Activated T-helper 17 cell treated with anti-CD3 and anti-CD28 coated beads, Interleukin-2, amount 50 U/mL, for 72 hours (primary cell): ENCODE measurements at places on chromosomes 6 and 20.

DNA sequence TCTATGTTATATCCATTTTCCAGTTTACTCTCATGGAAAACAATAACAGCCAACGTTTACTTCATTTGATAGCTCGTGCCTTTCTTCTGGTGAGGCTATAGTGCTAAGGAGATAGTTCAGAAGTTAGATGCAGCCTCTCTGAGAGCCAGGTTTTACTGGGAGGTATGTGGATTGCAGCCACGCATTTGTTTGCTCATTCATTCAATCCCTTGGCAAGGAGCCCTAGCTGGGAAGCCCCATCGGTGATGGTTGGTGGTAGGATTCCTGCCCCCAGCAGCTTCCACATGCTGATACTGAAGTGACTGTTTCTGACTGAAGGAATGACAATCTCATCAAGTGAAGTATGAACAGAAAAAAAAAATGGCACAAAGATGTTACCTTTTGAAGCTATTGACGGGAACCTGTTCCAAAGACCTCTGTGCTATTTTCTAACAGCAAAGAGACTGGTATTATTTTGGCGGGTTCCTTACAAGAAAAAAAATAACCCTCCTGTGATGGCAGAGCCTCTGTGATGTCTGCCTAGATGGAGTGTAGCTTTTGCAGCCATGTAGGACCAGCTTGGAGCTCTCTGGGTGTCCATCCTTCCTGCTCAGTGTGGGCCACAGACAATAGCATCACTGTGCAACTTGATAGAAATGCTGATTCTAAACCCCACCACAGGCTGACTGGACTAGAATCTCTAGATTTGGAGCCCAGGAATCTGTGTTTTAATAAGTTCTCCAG lies 30.6 kb downstream of the SNAP25 start:
- no peak overlapping the region for H3K4me3 ChIP-seq
- peaks cover 5% of the 10 kb centered on the region for H3K27me3 ChIP-seq
- no peak for ATAC-seq

DNA sequence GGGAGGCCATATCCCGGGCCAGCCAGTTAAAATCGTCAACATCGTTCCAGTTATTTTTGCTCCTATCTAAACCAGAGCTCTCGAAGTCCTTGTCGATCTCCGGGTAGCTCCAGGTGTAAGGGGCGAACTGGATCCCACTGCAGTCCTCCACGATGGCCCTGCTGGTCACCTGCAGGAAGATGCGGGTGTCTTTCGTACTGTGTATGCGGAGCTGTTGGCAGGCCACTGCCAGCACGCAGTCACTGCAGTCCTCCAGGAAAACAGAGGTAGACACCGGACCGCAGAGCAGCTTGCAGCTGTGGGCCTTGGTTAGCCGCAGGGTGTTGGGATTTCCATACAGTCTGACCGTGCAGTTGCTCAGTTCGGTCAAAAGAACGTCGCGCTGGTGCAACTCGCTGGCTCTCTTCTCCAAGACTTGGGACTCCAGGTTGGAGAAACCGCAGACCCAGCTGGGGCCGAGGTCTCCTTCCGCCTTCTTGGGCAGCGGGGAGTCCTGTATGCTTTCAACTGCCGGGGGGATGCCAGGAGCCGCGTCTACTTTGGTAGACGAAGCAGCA lies 742 bp downstream of the TBCC start:
- H3K27me3 ChIP-seq, result no peaks in the 10 kb centered on the region
- H3K4me3 ChIP-seq, result peak overlapping the region; percentile 84
- H3K4me1 ChIP-seq, result peaks cover 14% of the 10 kb centered on the region
- ATAC-seq, result no peak
- H3K27ac ChIP-seq, result no peak overlapping the region

DNA sequence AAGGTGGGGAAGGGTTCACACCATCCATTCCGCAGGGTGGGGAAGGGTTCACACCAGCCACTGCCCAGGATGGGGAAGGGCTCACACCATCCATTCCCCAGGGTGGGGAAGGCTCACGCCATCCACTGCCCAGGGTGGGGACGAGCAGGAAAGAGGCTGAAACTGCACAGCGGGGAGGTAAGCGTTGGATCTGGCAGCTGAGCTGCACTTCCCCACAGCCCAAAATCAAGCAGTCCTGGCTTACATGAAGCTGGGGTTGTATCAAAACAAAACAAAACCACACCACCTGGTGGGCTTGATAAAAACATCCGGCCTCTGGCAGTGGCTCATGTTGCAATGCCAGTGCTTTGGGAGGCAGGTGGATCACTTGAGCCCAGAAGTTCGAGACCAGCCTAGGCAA lies 268.5 kb downstream of the TAF4 start:
- H3K27me3 ChIP-seq, result peaks cover 5% of the 10 kb centered on the region
- H3K4me1 ChIP-seq, result no peaks in the 10 kb centered on the region
- H3K27ac ChIP-seq, result no peak overlapping the region
- no peaks in the 10 kb centered on the region for H3K36me3 ChIP-seq
- ATAC-seq, result no peak
- no peak overlapping the region for H3K4me3 ChIP-seq

DNA sequence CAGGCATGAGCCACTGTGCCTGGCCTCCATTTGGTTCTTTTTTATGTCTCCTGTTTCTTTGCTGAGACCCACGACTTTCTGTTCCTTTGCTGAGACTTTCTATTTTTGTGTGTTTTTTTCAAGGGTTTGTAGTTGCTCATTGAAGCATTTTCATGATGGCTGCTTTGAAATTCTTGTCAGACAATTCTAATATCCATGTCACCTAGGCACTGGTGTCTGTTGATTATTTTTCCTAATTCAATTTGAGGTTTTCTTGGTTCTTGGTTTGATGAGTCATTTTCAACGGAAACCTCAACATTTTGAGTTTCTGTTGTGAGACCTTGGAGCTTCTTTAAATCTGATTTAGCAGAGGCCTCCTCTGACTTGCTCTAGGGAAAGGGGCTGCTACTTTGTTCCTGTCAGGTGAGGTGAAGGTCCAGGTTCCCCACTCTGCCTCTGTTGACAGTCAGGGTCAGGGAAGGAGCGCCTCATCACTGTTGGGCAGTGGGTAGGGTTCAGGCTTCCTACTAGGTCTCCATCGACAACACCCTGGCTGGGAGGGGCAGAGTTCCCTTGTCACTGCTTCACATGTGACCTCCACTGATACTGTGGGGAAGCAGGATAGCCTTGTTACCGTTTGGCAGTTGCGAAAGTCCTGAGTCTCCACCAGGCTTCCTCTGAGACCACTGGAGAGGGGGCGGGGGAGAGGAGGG lies 67.2 kb upstream of the RNF24 start:
- peak; percentile 80 for ATAC-seq
- peaks cover 37% of the 10 kb centered on the region for H3K4me1 ChIP-seq
- no peaks in the 10 kb centered on the region for H3K27me3 ChIP-seq

DNA sequence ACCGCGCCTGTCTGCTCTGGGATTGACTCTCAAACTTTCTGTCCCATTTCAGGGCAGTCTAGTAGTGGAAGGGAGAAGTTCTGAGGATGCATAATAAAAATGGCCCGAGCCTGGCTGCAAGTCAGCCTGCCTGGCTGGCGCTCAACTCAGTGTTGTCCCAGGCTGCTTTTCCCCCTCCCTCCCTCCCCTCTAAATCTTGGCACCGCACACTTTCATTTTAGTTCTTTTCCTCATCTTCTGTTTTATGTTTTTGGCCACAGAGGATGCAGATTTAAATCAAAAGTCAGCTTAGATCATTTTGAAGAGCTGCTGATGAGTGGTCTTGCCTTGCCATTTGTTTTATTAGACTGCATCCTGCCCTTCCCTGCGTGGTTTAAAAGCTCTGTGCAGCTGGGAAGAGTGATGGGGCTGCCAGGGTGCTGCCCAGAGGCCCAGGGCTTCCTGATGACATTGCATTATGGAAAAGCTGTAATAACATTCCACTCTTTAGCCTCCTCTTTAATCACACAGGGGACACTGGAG lies 6.5 kb upstream of the UQCC2 start:
- H3K4me3 ChIP-seq, result no peak overlapping the region
- peaks cover 7% of the 10 kb centered on the region for H3K27me3 ChIP-seq
- no peak for ATAC-seq
- no peaks in the 10 kb centered on the region for H3K36me3 ChIP-seq

DNA sequence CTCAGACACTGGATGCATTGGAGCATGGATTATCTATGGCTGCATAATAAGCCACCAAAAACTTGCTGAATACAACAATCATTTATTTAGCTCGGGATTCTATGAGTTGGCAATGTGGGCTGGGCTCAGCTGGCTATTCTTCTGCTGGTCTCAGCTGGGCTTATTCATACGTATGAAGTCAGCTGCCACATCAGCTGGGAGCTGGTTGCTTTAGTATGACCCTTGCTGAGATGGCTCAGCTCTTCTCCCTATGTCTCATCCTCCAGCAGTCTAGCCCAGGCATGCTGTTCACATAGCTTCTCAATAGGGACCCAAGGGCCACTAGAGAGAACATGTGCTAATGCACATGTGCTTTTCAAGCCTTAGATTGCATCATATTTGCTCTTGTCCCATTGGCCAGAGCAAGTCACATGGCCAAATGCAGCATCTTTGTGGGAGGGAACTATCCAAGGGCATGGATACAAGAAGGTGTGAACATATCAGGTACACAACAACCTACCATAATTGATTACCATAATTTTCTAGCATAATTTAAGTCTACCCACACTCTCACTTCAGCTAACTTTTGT lies 444.6 kb downstream of the KIF16B start:
- H3K4me3 ChIP-seq, result no peak overlapping the region
- H3K36me3 ChIP-seq, result no peaks in the 10 kb centered on the region
- no peak for ATAC-seq
- H3K4me1 ChIP-seq, result no peaks in the 10 kb centered on the region
- no peaks in the 10 kb centered on the region for H3K27me3 ChIP-seq

GRCh38 chr6:168148231-168148849 lies 69.3 kb upstream of the FRMD1 start:
- H3K27me3 ChIP-seq, result peaks cover 21% of the 10 kb centered on the region
- H3K4me1 ChIP-seq, result no peaks in the 10 kb centered on the region
- H3K36me3 ChIP-seq, result no peaks in the 10 kb centered on the region
- no peak for ATAC-seq
- no peak overlapping the region for H3K27ac ChIP-seq

- peaks cover 14% of the 10 kb centered on the region for H3K4me1 ChIP-seq
- H3K27me3 ChIP-seq, result no peaks in the 10 kb centered on the region
- no peaks in the 10 kb centered on the region for H3K36me3 ChIP-seq
- H3K27ac ChIP-seq, result no peak overlapping the region
Observed at GRCh38 chr6:158268361-158269147, 43.7 kb upstream of the TULP4 start.

GRCh38 chr6:168182366-168182765 lies 103.4 kb upstream of the FRMD1 start:
- no peaks in the 10 kb centered on the region for H3K4me1 ChIP-seq
- peaks cover 14% of the 10 kb centered on the region for H3K27me3 ChIP-seq
- no peaks in the 10 kb centered on the region for H3K36me3 ChIP-seq
- H3K27ac ChIP-seq, result no peak overlapping the region
- H3K4me3 ChIP-seq, result no peak overlapping the region

DNA sequence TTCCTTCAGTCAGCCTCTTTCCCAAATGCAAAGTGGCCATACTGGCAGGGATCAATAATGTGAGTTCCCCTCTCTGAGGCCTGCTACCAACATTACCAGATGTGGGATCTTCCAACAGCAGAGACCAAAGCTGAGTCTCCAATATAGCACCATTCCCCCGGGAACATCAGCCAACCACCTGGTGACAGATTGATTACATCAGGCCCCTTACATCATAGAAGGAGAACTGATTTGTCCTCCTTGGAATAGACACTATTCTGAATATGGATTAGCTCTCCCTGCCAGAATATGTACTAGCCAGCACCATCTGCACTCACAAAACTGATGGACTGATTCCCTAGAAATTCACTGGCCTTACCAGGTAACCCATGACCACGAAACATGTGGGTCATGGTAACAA lies 61.9 kb upstream of the CARMIL1 start:
- peak overlapping the region; percentile 6 for H3K27ac ChIP-seq
- H3K4me1 ChIP-seq, result no peaks in the 10 kb centered on the region
- ATAC-seq, result no peak

GRCh38 chr6:30727920-30728553 lies 7.9 kb downstream of the TUBB start:
- ATAC-seq, result no peak
- H3K27ac ChIP-seq, result peak overlapping the region; percentile 32
- H3K4me1 ChIP-seq, result peaks cover 39% of the 10 kb centered on the region
- no peak overlapping the region for H3K4me3 ChIP-seq

DNA sequence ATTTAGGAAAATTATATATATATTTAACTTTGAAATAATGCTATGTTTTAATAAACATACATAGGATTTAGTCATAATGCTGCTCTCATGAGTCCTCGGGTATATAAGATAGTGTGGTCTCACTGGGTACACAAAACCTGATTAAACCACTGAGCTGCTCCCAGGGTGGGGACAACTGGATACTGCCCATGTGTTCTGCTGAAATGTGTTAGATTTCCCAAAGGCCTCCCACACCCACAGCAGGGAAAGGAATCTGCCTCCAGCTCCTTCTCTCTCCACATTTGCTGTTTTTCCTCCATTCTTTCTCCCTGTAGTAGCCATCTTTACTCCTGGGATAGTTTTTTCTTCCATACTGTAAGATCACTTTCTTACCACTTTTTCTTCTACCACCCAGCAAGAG lies 69.2 kb upstream of the TRAF3IP2 start:
- no peak for ATAC-seq
- H3K36me3 ChIP-seq, result peaks cover 98% of the 10 kb centered on the region
- no peaks in the 10 kb centered on the region for H3K27me3 ChIP-seq
- no peak overlapping the region for H3K4me3 ChIP-seq
- H3K27ac ChIP-seq, result peak overlapping the region; percentile 86

DNA sequence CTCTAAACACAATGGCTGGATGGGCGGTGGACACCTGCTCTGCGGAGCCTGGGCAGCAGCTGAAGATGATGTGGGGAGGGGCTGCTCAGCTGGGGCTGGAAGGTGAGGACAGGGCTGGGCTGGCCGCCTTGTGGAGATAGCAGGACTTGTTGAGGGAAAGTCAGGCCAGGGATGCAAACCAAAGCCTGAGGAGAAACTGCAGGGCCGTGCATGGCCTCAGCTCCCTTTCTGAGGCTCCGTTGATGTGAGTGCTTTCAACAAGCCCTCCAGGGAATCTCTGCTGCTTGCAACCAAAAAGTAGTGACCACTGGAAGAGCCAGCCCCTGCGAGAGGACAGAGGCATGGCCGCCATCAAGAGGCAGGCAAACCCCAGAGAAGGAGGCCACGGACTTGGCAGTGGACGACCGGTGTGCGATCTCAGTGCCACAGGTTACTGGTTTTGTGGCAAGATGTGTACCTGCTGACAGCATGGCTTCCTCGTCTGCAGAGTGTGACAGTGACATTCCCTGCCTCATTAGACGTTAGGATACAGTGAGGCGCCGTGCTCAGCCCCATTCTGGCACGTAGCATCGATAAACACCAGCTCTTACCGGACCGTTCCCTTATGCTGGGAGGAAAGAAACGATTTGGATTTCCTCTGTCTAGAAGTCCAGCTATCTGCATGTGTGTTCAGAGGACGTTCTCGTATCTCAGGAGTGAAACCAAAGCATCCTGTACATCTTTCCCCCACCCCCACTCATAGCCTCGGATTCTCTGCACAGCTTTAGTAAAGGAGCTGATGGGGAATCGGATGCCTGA lies 37.9 kb downstream of the ERMARD start:
- ATAC-seq, result no peak
- H3K36me3 ChIP-seq, result no peaks in the 10 kb centered on the region
- H3K27me3 ChIP-seq, result peaks cover 8% of the 10 kb centered on the region
- H3K27ac ChIP-seq, result peak overlapping the region; percentile 71
- peaks cover 8% of the 10 kb centered on the region for H3K4me1 ChIP-seq

GRCh38 chr20:58438970-58439808 lies 50.2 kb downstream of the VAPB start:
- H3K4me3 ChIP-seq, result no peak overlapping the region
- no peak overlapping the region for H3K27ac ChIP-seq
- ATAC-seq, result no peak
- no peaks in the 10 kb centered on the region for H3K27me3 ChIP-seq

GRCh38 chr20:63974402-63975200 lies 4.8 kb downstream of the SAMD10 start:
- no peaks in the 10 kb centered on the region for H3K27me3 ChIP-seq
- ATAC-seq, result no peak
- H3K4me1 ChIP-seq, result peaks cover 31% of the 10 kb centered on the region
- no peak overlapping the region for H3K4me3 ChIP-seq
